ENCODE measurements at places on chromosomes 6 and 20. TPM values are rescaled to one million over a fixed set of nuclear protein-coding genes. Genes with fewer than 3 reads are reported as not detected.

The ZSCAN12 gene
- 4.8 TPM for total RNA-seq

The IPCEF1 gene
- 1.9 TPM for total RNA-seq

DNA sequence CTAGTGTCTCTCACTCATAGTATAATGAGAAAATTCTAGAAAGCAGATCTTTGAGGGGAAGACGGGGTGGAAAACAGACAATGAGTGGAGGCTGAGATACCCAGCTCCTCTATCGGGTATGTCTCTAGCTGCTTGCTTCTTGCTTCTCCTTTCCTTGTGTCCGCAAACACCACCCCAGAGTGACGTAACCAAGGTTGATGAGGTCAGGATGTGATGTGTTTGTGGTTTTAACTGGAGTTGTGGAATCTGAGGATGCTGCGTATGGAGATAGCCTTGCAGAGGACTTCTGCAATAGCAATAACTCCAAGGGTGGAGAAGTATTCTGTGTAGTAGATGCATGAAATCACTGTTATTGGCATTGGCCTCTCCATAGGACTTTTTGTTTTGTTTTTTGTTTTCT is 132.7 kb upstream of the IFNGR1 start:
- DNase-seq = no peak

DNA sequence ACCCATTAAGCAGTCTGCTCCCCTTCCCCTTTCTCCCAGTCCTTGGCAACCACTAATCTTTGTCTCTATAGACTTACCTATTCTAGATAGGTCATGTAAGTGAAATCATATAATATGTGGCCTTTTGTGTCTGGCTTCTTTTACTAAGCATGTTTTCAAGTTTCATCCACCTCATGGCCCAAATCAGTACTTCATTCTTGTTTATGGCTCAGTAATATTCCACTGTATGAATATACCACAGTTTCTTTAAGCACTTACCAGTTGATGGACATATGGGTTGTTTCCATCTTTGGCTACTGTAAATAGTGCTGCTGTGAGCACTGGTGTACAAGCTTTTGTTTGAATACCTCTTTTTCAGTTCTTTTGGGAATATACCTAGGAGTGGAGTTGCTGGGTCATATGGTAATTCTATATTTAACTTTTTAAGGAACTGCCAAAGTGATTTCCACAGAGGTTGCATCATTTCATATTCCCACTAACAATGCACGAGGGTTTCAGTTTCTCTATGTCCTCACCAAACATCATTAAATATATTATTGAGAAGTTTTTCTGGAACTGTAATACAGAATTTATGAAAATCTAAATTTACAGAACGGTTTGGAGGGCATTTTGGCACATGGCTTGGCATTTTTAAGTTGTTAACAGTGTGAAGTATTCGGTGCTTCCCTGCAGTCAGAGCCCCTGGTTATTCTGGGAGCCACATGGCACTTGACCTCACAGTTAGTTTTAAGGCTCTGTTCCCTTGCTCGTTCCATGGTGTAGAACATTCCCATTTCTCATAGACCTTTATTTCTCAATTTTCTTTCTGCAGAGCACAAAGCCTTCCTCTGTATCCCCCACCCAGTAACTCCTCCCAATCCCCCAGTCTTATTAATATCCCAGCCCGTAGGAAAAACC is 27.0 kb upstream of the DTNBP1 start:
- no peak for DNase-seq

The KCNS1 gene
- total RNA-seq = 0.12 TPM

DNA sequence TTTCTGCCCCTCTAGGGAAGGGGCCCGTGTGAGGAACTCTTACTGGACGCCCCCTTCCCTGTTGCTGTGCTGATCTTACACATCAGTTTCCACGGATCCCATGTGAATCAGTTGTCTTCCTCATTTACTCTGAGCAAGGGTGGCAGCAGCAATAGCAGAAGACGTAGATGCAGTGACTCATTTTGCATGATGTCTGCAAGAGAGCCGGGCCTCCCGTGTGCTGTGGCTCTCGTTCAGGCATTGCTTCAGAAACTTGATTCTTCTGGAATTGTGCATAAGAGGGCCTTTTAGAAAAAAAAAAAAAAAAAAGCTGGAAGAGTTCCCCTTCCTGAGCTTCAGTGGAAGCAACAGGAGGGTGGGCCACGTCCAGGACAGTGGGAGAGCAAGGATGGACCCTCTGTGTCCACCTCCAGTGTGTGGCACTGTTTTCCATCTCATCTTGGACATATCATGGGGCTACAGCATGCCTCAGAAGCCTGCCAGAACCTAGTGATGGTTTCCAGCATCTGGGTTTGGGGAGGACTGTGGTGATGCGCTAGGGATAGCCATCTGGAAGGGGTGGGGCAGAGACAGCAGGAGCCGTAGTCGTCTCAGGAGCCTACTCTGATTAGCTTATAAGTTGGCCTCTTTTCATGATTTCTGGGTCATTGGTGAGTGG is 62.1 kb downstream of the FOXO3 start:
- DNase-seq = no peak

The NKAPL gene
- 0.99 TPM for total RNA-seq

GRCh38 chr6:56292505-56293181 is 45.3 kb upstream of the COL21A1 start:
- no peak for DNase-seq

- DNase-seq = no peak
Measured at GRCh38 chr6:41970436-41970846, 28.8 kb upstream of the CCND3 start.

DNA sequence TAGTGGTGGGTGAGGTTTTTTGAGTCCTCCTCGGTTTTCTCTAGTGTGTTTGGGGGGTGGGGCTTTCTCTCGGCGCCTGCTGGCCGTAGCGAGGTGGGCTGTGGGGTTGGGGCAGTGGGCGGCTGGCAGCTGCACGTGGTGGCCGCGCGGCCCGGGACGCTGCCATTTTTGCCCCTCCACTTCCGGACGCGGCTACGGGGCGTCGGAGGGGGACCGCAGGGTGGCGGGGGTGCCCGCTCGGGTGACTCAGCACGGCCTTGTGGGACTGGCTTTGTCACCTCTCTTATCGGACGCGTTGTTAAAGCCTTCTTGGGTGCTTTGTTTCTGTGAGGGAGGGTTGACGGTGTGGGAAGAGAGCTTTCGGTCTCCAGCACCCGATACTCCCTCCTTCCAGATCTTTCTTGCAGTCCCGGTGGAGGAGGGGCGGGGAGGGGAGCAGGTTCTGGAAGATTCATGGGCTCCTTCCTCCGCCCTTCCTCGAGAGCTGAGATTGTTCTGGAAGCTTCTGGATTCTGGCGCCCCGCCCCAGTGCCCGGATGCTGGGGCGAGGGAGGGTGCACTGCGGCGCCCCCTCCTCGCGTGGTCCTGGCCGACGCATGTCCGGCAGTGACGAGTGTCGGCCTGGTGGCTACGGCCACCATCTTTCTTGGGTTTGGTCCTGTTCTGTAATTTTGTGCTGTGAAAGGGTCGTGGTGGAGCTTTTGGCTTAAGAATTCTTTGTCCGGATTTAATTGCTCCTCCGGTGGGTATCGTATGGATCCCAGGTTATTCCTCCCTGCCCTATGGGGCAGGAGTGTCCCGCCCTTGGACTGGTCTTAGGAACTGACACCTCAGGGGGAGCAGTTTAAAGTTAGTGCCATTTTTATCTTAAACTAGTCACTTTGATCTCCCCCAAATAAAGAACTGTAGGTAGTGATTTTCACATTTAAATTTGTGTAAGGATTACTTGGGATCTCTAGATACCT is 719 bp downstream of the HSP90AB1 start:
- DNase-seq = no peak

DNA sequence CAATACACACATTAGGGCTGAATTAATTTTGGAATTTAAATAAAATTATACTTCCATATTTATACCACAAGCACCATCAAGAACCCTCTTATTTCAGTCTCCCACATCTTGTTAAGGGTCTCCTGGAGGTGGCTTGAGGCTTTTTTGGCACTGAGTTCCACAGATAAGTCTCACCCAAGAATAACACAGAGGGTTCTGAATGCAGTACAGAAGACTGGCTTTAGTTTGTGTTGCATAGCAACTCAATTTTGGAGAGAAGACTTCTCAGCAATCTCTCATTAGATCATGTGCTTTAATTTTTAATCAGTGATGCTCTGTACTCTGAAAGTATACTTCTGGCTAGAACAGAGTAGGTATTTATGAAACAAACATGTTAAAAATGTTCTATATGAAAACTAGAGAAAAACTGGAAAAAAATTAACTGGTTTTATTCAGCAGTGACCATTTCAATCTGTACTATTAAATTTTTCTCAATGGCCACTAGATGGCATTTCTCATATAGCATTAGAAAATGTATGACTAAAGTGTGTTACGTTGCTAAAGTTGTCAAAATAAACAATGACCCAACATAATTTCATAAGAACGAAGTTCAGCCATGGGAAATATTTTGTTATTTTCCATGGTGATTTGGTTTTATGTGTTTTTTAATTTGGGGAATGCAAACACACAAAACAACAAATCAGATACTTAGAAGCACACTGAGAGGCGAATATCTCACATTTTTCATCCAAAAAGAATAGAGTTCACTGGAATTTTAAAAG is 32.7 kb upstream of the MAP7 start:
- DNase-seq = peak; percentile 69

DNA sequence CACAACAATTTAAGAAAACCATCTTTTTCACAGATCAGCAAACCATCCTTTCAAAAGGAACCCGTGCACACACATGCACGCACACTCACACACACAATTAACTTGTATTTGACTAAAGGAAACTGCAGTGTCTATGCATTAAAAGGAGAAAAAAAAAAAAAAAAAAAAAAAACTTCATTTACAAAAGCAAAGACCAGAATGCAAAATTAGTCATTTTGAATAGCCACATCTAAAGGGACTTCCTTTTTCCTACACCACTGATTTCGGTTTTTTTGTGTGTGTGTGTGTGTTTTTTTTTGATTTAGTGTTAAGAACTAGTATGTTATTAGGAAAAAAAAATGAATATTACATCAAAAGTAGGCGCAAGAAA is 6.3 kb downstream of the ZMYND8 start:
- no peak for DNase-seq

DNA sequence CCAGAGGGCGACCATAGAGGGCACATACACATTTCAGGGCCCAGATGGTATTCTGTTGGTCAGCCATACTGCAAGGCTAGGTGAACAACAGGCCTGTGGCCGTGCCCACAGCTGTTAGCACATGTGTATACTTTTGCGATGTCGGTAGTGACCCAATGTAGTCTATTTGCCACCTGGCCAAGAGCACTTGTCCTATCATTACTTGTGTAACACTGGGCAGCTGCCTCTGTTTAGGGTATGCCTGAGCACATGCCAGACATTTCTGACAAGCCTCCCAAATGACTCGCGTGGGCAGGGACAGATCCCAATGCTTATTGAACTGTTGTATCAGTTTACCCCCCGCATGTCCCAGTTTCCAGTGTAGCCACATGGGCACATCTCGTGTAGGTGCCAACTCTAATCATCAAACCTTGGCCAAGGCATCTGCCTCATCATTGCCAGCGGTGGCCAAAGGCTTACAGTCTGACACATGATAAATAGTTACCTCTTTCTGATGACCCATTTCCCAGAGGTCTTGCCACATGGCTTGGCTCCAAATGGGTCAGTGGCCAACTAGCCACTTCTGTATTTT is 74.4 kb upstream of the FBXL4 start:
- DNase-seq = no peak

The GPR63 gene
- total RNA-seq = 0.10 TPM

- no peak for DNase-seq
Measured at GRCh38 chr20:3181270-3181669, 7.9 kb upstream of the LZTS3 start.

DNA sequence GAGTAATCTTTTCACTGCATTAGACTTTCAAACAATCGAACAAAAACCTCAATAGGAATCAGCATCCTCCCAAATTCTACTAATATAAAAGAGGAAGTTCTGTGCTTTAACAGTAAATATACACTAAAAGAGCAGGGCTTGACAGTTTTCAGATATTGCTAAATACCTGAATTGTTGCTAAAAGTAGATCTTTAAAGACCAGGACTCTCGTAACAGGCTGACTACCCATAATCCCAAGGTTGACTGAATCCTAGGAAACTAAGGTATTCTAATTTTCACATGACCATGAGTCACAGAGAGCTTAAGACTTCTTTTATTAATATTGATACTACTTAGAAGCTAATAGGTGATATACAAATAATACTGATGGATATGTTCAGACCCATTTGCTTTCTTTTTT is 10.1 kb downstream of the CD164 start:
- DNase-seq = no peak

GRCh38 chr20:60057866-60058807 is 99.9 kb downstream of the CDH26 start:
- DNase-seq = no peak

- DNase-seq = no peak
Measured at GRCh38 chr20:45433316-45433715, 17.4 kb downstream of the PIGT start.

GRCh38 chr6:62640749-62641148 is 354.7 kb upstream of the KHDRBS2 start:
- DNase-seq = no peak

The SERINC1 gene
- total RNA-seq = 138 TPM

DNA sequence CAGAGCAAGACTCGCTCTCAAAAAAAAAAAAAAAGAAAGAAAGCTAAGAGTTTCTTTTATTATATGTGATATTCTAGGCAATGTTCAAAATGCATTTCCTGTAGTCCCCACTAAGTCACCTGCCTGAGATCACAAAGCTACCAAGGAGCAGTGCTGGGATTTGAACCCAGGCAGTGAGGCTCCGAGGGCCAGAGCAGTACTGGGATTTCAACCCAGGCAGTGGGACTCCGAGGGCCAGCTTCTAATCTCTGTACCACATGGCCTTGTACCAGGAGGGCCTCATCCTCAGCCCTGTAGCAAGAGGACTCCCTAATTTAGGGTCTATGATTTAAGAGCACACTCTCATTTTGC is 39.7 kb downstream of the ZMYND8 start:
- no peak for DNase-seq

GRCh38 chr6:124026694-124027093 is 223.0 kb downstream of the NKAIN2 start:
- no peak for DNase-seq

GRCh38 chr6:30452736-30453507 is 36.4 kb upstream of the HLA-E start:
- no peak for DNase-seq

- DNase-seq = no peak
Measured at GRCh38 chr20:21681922-21682318, 23.5 kb upstream of the PAX1 start.

GRCh38 chr6:170030284-170030815 is 260.5 kb downstream of the DLL1 start:
- DNase-seq = no peak

The WASF1 gene
- total RNA-seq = 25.6 TPM
